Left renal pelvis (tissue), 4 donors: ENCODE measurements at places on chromosomes 2 and 18. TPM values are rescaled to one million over a fixed set of nuclear protein-coding genes. Genes with fewer than 3 reads are reported as not detected.

- no peak for DNase-seq
These were observed 156.4 kb downstream of the DSEL start for GRCh38 chr18:67359873-67360838.

DNA sequence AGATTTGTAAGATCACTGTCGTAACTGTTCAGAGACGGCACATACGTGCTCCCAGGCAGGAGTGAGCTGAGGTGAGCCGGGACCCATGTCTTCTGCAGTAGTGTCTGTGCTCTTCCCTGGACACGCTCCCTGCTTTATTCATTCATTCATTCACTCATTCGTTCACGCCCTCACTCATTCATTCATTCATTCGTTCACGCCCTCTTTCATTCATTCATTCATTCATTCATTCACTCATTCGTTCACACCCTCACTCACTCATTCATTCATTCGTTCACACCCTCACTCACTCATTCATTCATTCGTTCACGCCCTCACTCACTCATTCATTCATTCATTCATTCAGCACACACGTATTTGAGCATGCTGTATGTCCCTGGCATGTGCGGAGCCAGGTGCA, 207.0 kb downstream of the GLI2 start:
- no peak for DNase-seq

GRCh38 chr2:134934641-134935040, 16.0 kb downstream of the CCNT2 start:
- no peak for DNase-seq

- no peak for DNase-seq
These were observed 1.7 kb downstream of the EN1 start for GRCh38 chr2:118845522-118846441.

DNA sequence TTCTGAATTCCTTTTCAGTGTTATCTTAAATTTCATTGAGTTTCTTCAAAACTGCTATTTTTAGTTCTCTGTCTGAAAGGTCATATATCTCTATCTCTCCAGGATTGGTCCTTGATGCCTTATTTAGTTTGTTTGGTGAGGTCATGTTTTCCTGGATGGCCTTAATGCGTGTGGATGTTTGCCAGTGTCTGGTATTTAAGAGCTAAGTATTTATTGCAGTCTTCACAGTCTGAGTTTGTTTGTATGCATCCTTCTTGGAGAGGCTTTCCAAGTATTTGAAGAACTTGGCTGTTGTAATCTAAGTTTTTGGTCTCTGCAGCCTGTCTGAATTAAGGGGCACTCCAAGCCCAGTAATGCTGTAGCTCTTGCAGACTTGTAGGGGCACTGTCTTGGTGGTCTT, 249.3 kb downstream of the ZNF385B start:
- no peak for DNase-seq

DNA sequence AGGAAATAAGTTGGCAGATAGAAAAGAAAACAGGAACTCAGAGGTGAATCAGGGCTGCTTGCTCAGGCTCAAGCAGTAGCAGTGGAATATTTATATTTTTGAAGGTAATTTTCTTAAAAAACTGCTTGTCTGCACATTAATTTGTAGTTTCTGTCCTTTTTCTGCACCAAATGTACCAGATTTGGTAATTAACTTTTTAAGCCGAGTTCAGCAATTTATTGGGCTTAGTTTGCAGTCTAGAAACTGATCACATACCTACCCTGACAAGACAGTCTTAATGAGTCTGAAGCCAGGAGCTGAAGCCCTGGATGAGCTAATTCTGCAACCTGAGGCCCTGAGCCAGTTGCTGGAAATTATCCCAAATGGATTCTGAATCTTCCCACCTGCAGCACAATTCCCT, 647.0 kb downstream of the TDRD15 start:
- DNase-seq: no peak

- DNase-seq: no peak
These were observed 4.6 kb upstream of the ADD2 start for GRCh38 chr2:70772486-70773155.

GRCh38 chr18:78999939-79000338, 20.3 kb downstream of the SALL3 start:
- DNase-seq: no peak

The CMPK2 gene
- polyA plus RNA-seq: 6.9 TPM

The TXNL1 gene
- 115 TPM for polyA plus RNA-seq

The MC5R gene
- polyA plus RNA-seq: 0.47 TPM

The REEP1 gene
- polyA plus RNA-seq: 4.3 TPM

The LTBP1 gene
- polyA plus RNA-seq: 62.8 TPM

The ERICH2 gene
- not detected for polyA plus RNA-seq

The CCDC68 gene
- 8.9 TPM for polyA plus RNA-seq

The ATL2 gene
- polyA plus RNA-seq: 68.7 TPM

The KCMF1 gene
- 51.0 TPM for polyA plus RNA-seq
